ENCODE measurements at places on chromosomes 12 and 14.

DNA sequence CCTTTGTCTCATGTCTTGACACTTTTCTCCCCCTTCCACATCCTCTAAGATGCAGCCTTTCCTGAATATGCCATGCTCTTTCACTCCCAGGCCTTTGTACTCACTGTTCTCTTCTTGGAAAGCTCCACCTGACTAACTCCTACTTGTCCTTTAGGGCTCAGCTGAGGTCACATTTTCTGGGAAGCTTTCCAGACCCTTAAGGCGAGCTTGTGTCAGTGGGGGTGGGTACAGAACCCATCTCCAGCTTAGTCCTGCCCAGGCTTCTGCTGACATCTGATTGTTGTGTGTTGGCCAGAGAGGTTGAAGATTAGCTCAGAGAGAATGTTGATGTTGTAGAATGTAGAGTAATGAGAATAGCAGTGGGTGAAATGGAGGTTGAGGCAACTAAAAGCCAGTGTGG, 2.9 kb upstream of the TSFM start:
- DNase-seq, result no peak

DNA sequence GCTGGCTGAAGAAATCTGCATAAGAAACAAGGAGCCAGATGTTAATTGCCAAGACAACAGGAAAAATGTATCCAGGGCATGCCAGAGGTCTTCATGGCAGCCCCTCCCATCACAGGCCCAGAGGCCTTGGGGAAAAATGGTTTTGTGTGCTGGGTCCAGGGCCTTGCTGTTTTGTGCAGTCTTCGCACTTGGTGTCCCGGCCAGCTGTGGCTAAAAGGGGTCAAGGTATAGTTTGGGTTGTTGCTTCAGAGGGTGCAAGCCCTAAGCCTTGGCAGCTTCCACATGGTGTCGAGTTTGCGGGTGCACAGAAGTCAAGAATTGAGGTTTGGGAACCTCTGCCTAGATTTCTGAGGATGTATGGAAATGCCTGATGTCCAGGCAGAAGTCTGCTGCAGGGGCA, 29.9 kb upstream of the CNTN1 start:
- DNase-seq, result no peak

- DNase-seq, result no peak
Observed at GRCh38 chr12:62758216-62758615, 176.7 kb downstream of the PPM1H start.

DNA sequence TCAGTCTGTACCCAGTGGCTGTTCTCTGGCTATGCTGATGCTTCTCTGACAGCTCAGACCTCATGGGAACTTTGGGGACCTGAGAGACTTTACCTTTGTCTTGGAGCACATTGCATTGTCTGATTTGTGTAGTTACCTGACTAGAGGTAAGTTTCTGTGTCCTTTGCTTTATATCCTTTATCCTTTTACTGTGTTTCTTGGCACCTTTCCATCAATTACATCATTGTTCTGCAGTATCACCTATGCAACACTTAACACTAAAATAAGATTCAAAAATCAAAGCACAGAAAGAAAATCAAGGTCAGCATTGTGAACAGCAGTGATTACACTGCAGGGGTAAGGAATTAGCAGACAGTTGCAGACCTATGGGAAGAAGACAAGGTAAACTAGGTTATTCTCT, 43.8 kb downstream of the SLC35F4 start:
- DNase-seq, result no peak

DNA sequence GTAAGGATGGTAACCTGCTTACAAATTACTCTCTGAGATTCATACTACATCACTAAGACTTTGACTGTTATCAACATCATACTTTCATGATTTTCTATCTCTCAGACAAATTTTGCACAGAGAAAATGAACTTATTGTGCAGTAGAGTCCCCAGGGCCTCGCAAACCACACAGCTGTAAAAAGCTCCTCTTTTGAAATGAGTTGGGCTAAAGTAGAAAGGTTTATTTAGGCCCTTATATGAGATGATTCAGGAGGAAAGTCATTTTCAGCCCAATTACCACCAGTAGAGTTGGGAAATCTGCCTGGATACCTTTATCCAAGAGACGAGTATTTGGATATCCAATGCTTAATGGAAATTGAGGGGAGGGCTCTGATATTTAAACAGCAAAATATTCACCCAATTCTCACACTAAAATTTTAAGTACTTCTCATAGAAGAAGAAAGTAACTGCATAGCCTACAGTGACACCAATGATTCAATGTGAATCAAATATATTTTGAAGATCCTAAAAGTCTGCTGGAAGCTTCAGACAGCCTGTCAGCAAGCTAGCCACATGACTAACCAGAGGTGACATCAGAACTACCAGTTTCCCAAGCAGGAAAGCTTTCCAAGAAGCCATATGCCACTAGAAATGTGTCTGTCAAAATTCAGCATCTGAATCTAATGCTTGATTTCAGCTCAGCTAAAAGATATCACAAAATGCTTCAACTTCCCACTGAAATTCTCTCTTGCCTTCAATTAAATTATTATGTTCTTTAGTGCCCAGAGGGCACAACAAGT, 190.1 kb upstream of the SYT1 start:
- no peak for DNase-seq

GRCh38 chr12:25264114-25264513, 13.4 kb upstream of the KRAS start:
- no peak for DNase-seq

- DNase-seq, result no peak
Observed at GRCh38 chr12:111748867-111749266, 17.9 kb upstream of the ALDH2 start.

GRCh38 chr14:73234586-73235394, 2.5 kb upstream of the PAPLN start:
- no peak for DNase-seq

DNA sequence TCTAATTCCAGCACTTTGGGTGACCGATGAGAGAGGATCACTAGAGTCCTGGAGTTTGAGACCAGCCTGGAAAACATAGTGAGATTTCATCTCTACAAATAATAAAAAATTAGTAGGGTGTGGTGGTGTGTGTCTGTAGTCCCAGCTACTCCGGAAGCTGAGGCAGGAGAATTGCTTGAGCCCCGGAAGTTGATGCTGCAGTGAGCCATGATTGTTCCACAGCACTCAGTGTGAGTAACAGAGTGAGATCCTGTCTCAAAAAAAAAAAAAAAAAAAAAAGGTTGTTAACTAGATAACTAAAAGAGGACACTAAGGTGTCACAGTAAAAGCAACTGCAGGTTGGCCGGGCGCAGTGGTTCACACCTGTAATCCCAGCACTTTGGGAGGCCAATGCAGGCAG, 121.3 kb upstream of the MAX start:
- no peak for DNase-seq

- DNase-seq, result no peak
Observed at GRCh38 chr12:47736877-47737676, 11.8 kb upstream of the ENDOU start.

DNA sequence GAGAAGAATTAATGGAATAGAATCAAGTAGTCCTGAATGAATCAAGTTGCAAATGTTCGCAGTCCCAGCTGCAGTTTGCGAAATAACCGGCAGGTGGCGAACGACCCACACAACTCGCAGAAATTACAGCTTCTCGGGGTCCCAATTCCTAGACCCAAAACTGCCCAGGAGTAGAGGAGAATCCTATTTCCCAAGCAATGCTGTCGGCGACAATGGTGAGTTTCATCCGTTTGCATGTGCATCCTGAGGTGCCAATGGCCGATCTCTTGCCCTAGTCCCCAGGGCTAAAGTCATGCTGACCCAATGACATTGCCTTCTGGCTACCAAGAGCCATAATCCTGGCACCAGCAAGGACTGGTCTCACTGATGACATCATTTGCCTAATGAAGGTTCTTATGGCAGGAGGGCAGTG, 8.5 kb upstream of the ASCL1 start:
- DNase-seq, result peak; percentile 44

GRCh38 chr12:106019144-106019543, 119.6 kb downstream of the NUAK1 start:
- no peak for DNase-seq

Data from suppressor macrophage (primary cell).